Left lung (tissue), 14 donors: ENCODE measurements at places on chromosomes 7 and 10. TPM values are rescaled to one million over a fixed set of nuclear protein-coding genes. Genes with fewer than 3 reads are reported as not detected.

SHH gene
- 5.7 TPM for total RNA-seq

PLCE1 gene
- 6.9 TPM for total RNA-seq

SPACDR gene
- 1.9 TPM for total RNA-seq

PNLIPRP3 gene
- 0.29 TPM for total RNA-seq

PIK3CG gene
- total RNA-seq: 6.2 TPM

GRCh38 chr10:36703179-36703578 lies 422.2 kb upstream of the ANKRD30A start:
- H3K36me3 ChIP-seq: no peaks in the 10 kb centered on the region
- no peaks in the 10 kb centered on the region for H3K4me1 ChIP-seq
- no peaks in the 10 kb centered on the region for H3K27me3 ChIP-seq
- no peak overlapping the region for H3K27ac ChIP-seq

DNA sequence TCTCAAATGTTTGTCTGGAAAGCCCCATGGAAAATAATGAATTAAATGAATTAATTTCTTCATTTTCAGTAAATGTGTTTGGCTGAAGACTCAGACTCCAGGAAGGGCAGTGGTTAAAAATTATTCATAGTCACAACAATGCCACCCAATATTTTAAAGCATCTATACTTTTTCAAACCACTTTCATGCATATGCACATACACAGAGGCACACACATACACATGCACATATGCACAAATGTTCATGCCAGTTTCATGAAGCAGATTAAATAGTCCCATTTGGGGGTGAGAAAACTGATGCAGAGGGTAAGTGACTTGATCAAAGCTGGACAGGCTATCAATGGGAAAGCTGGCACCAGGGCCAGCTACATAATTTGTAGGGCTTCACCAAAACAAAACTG lies 1.4 kb upstream of the PLA2G12B start:
- no peaks in the 10 kb centered on the region for H3K27me3 ChIP-seq
- DNase-seq: no peak
- no peak overlapping the region for H3K4me3 ChIP-seq
- H3K27ac ChIP-seq: no peak overlapping the region
- H3K4me1 ChIP-seq: no peaks in the 10 kb centered on the region

DNA sequence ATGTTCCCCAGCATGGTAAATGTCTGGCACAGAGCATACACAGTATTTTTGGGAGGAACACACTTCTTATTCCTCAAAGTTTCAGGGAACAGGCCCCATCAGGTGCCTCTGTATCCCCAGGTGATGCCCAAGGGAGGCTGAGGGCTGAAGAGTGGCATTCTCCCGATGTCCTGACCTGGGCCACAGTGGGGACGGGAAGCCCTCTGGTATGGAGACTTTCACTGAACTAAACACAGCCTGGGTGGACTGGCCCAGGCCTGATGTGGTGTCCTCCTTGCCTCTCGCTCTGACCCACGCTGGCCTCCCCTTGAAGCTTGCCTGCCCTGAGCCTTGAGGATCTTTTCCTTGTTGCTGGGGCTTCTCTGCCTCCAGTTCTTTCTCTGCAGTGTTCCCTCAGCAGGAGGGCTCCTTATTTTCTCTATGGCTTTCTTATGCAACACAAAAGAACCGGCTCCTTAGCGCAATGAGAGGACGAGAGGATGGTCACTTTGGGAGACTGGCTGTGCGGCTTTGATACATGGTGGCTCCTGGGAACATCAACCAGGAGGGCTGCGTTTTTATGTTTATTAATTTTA lies 157.5 kb upstream of the TNS3 start:
- no peak overlapping the region for H3K27ac ChIP-seq
- no peak overlapping the region for H3K4me3 ChIP-seq
- no peaks in the 10 kb centered on the region for H3K4me1 ChIP-seq
- no peak for DNase-seq
- no peaks in the 10 kb centered on the region for H3K36me3 ChIP-seq

- H3K27me3 ChIP-seq: no peaks in the 10 kb centered on the region
- no peak overlapping the region for H3K4me3 ChIP-seq
- no peak overlapping the region for H3K27ac ChIP-seq
- H3K36me3 ChIP-seq: no peaks in the 10 kb centered on the region
These were observed 8.2 kb upstream of the AGR3 start for GRCh38 chr7:16889851-16890415.

GRCh38 chr10:44922021-44922420 lies 10.9 kb downstream of the TMEM72 start:
- no peaks in the 10 kb centered on the region for H3K36me3 ChIP-seq
- H3K27me3 ChIP-seq: no peaks in the 10 kb centered on the region
- H3K4me3 ChIP-seq: no peak overlapping the region

DNA sequence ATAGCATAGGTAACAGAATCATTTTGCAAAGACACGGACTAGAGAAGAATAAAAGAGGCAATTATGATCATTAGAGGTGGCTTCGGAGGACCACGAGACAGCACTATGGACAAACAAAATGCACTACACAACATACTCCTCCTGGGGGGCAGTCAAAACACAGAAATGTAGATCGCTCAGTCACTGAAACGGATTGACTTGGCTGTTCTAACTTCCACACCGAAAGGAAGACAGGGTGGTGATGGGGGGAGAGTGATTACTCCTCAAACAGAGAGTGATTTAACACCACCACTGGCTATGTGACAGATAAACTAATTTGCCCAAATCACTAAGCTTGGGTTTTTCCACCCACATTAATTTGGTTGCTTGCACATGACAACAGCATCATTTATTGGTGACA lies 14.1 kb upstream of the PPA1 start:
- H3K36me3 ChIP-seq: no peaks in the 10 kb centered on the region
- DNase-seq: no peak
- no peak overlapping the region for H3K27ac ChIP-seq
- no peaks in the 10 kb centered on the region for H3K4me1 ChIP-seq

GRCh38 chr10:75396631-75397495 lies 4.7 kb downstream of the ZNF503 start:
- DNase-seq: peak; percentile 78
- H3K4me3 ChIP-seq: peak overlapping the region; percentile 87
- H3K36me3 ChIP-seq: no peaks in the 10 kb centered on the region
- H3K4me1 ChIP-seq: peaks cover 26% of the 10 kb centered on the region

- H3K36me3 ChIP-seq: peaks cover 71% of the 10 kb centered on the region
- DNase-seq: no peak
- H3K27ac ChIP-seq: no peak overlapping the region
- no peak overlapping the region for H3K4me3 ChIP-seq
- H3K27me3 ChIP-seq: no peaks in the 10 kb centered on the region
These were observed 11.6 kb downstream of the NKX6-2 start for GRCh38 chr10:132774181-132774901.

DNA sequence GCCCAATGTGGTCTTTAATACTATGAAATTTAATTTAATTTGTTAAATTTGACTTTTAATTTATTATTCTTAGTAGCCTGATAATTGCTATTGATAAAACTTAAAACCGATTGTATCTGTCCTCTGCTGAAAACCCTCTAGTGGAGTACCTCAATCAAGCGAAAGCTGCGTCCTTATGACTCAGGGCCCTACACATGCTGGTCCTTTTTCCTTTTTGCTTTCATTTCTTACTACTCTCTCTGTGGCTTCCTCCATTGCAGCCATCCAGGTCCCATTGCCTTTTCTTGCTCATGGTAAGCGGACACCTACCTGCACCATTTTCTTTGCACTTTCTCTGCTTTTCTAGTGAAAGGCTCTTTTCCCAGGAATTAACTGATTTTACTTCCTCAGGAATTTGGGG lies 301.1 kb downstream of the INHBA start:
- no peak for DNase-seq
- no peak overlapping the region for H3K27ac ChIP-seq
- no peaks in the 10 kb centered on the region for H3K36me3 ChIP-seq
- no peaks in the 10 kb centered on the region for H3K27me3 ChIP-seq

- H3K27me3 ChIP-seq: peaks cover 89% of the 10 kb centered on the region
- DNase-seq: no peak
- H3K4me1 ChIP-seq: peaks cover 33% of the 10 kb centered on the region
- H3K36me3 ChIP-seq: no peaks in the 10 kb centered on the region
- H3K4me3 ChIP-seq: no peak overlapping the region
These were observed 2.5 kb upstream of the BAMBI start for GRCh38 chr10:28674782-28675181.

GRCh38 chr7:36746347-36746746 lies 22.1 kb upstream of the AOAH start:
- no peaks in the 10 kb centered on the region for H3K27me3 ChIP-seq
- H3K36me3 ChIP-seq: no peaks in the 10 kb centered on the region
- peak overlapping the region; percentile 13 for H3K27ac ChIP-seq
- no peak overlapping the region for H3K4me3 ChIP-seq
- no peak for DNase-seq
- H3K4me1 ChIP-seq: no peaks in the 10 kb centered on the region

DNA sequence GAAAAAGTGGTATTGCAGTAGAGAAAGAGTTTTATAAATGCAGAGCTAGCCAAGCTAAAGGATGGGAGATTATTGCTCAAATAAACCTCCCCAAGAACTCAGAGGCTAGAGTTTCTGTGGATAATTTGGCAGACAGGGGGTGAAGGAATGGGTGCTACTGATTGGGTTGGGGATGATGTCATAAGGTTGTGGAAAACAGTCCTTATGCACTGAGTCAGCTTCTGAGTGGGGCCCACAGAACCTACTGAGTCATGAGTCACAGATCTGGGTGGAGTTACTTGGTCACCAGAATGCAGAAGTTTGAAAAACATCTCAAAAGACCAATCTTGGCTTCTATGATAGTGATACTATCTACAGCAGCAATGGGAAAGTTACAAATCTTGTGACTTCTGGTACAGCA lies 1146.7 kb downstream of the TYW1 start:
- H3K27me3 ChIP-seq: no peaks in the 10 kb centered on the region
- no peaks in the 10 kb centered on the region for H3K4me1 ChIP-seq
- H3K36me3 ChIP-seq: no peaks in the 10 kb centered on the region

GRCh38 chr10:13402021-13402420 lies 53.9 kb upstream of the SEPHS1 start:
- no peak overlapping the region for H3K4me3 ChIP-seq
- no peaks in the 10 kb centered on the region for H3K27me3 ChIP-seq
- no peaks in the 10 kb centered on the region for H3K4me1 ChIP-seq
- no peak for DNase-seq

- no peak overlapping the region for H3K4me3 ChIP-seq
- H3K36me3 ChIP-seq: no peaks in the 10 kb centered on the region
- no peaks in the 10 kb centered on the region for H3K27me3 ChIP-seq
- H3K27ac ChIP-seq: no peak overlapping the region
These were observed 95.1 kb downstream of the PPP1R3C start for GRCh38 chr10:91537614-91538383.

DNA sequence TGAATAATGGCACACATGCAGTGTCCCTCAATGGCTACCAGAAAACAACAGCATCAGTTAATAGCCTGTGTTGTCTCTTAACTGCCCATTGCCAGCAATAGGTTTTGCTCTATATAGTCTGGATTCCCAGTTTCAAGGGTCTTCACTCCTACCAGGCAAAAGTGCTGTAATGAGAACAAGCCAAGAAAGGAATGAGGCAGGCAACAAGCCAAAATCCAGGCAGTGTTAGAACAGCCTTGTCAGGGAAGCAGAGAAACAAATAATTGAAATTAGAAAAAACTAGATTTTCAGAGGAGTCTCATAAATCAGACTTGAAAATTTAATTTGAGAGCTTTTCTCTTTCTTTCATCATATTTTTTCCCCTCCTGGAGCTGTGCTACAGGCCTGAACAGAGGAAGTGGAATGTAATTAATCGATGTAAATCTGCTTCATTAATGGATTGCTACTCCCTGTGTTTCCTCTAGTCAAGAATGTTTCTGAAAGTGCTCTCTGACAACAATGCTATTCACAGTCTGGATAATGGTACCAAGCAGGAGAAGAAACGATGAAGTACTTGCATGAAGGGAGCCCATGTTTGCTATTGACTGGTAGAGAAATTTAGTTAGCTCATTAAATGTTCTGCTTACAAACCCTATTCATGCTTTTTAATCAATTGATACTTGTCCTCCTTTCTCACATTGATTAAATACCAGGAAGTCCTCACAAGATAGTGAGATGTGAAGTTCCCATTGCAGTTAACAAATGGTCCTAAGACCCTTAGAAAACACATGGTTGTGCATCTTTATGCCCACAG lies 202.0 kb upstream of the LRRTM3 start:
- no peak overlapping the region for H3K4me3 ChIP-seq
- no peak for DNase-seq
- H3K27ac ChIP-seq: no peak overlapping the region
- H3K27me3 ChIP-seq: no peaks in the 10 kb centered on the region
- no peaks in the 10 kb centered on the region for H3K4me1 ChIP-seq
